ENCODE measurements at places on chromosomes 4 and X. TPM values are rescaled to one million over a fixed set of nuclear protein-coding genes. Genes with fewer than 3 reads are reported as not detected.

DNA sequence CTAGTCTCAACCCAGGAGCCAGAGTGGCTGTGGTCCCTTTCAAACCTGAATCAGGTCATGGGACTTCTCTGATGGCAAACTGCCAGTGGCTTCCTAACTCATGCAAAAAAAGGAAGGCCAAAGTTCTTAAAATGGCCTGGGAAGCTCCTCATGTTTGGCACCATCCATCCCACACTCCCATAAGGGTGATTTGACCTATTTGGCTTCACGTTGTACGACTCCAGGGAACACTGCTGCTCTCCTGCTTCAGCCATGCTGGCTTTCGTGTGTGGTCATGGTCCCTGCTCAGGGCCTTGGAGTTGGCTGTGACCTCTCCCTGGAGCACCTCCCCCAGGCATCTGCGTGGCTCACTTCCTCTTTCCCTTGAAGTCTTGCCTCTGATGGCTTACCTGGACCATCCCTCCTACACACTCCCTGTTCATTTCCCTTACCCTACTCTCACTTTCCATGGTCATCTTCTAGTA lies 12.8 kb upstream of the TMSB4X start:
- no peak for DNase-seq

Gene USP26
- not detected for total RNA-seq

DNA sequence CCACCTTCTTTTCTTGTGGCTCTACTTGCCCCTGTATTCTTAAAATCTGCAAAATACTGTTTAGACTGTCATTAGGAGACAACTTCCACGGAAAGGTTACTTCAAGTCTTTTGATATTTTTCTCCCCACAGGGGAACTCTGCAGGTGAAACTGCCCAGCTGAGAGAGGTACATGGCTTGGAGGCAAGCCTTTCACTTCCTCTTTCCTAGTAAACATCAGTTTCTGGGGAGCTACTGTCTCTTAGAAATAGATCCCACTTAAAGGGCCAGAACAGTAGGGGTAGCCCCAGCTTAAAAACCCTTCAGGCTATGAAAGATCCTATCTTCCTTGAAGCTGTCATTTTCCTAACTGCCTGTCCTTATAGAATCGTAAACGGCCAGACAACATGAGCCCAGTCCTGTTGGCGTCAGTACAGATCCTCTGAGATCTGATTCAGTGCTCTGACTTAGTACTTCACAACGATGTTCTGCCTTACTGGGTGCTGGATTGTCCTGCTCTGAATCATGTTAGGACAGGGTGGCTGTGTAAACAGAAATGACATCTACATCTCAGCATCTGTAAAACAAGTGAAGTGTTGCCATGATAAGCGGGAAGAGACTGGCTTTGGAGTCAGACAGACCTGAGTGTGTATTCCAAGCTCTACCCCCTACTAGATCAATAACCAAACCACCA lies 102.1 kb downstream of the ITIH6 start:
- no peak for DNase-seq

Gene CSAG1
- not detected for total RNA-seq

DNA sequence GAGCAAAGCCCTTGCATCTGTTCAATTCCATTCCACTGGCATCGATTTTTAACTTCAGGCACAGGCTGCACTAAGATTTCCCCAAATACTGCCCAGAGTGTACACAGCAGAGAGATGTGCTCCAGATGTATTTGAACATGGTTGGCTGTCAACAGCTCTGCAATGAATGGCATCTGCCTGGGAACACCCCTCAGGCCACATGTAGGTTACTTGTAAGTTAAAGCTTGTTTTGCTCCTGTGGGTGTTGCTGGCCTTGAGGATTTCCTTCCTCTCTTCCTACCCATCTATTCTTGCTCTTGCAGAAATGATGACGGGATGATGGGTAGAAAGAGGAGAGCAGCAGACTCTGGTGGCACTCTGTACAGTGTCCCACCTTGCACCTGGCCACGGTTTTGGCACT lies 69.3 kb upstream of the HELT start:
- no peak for DNase-seq

DNA sequence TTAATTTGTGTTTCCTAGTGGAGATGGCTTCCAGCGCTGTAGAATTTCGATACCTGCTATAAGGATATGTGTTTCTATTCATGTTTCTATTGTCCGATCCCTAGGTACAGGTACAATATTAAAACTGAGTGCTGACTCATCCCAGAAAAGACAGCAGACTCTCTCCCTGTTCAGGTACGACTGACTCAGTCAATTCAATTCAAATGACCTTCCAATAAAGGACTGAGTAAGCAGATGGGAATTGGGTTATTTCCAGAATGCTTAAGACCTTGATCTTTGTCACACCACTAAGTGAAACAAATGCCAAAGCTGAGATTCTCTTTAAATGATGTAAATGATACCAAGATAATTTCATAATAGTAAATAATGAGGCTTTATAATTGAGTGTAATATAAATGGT lies 1596.9 kb downstream of the RPA4 start:
- DNase-seq: no peak

GRCh38 chrX:41014776-41015360 lies 70.4 kb upstream of the USP9X start:
- DNase-seq: no peak

Gene CFAP97
- 30.3 TPM for total RNA-seq

Gene ZFP92
- 1.8 TPM for total RNA-seq

GRCh38 chrX:148788449-148788848 lies 288.0 kb downstream of the AFF2 start:
- DNase-seq: no peak

Gene RNF150
- 14.5 TPM for total RNA-seq
